ENCODE measurements at places on chromosomes 4 and X. TPM values are rescaled to one million over a fixed set of nuclear protein-coding genes. Genes with fewer than 3 reads are reported as not detected.

The TLR10 gene
- not detected for total RNA-seq

The DDX3X gene
- total RNA-seq = 116 TPM

The FRMD7 gene
- not detected for total RNA-seq

GRCh38 chr4:185108669-185109068 is 34.4 kb upstream of the SLC25A4 start:
- DNase-seq = no peak

DNA sequence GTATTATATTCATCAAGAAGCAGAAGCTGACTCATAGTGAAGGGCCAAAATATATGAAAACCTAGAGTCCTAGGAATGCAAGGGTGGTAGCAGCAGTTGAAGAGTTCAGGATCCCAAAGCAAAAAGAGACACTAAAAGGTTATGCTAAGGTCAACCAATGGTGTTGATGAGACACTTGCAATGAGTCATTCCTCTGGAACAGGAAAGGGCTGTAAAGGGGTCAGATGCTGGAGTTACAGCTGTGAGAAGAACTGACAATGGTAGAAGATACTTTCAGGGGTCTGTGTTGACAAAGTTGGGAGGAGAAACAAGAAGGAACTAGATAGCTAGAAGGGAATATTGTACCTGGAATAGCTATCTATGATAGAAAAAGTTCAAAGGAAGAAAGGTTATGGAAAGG is 47.5 kb downstream of the ZGRF1 start:
- peak; percentile 18 for DNase-seq

Data from foreskin keratinocyte (primary cell).